Endothelial cell (in vitro differentiated cells): ENCODE measurements at places on chromosomes 4 and X. TPM values are rescaled to one million over a fixed set of nuclear protein-coding genes. Genes with fewer than 3 reads are reported as not detected.

DKK2 gene
- 8.0 TPM for total RNA-seq

POF1B gene
- total RNA-seq, result not detected

HS3ST1 gene
- 0.44 TPM for total RNA-seq

OTC gene
- not detected for total RNA-seq

RASGEF1B gene
- 10.7 TPM for total RNA-seq

GUCY1B1 gene
- 1.1 TPM for total RNA-seq

SYNPO2 gene
- 1.1 TPM for total RNA-seq

F9 gene
- total RNA-seq, result not detected

CLDN22 gene
- not detected for total RNA-seq

PCDH11X gene
- total RNA-seq, result 1.3 TPM

DMP1 gene
- total RNA-seq, result 0.13 TPM

DNA sequence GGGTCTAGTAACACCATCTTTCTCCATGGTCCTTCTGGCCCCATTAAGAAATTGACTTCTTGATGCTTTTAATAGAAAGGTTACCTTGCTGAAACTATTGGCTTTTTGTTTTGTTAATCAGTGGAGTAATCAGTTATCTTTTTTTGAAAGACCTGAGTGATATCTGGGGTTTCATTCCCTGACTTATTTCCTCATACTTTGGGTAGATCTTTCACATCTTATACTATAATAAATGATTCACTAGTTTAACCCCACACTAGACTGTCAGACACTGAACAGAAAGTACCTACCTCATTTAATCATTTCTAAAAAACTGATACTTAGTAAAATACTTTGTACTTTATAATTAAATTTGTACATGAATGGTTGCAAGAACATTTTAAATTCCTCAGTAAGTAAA is 1021.1 kb downstream of the STIM2 start:
- no peak for DNase-seq
- no peak overlapping the region for H3K27ac ChIP-seq
- no peaks in the 10 kb centered on the region for H3K4me1 ChIP-seq
- no peaks in the 10 kb centered on the region for H3K27me3 ChIP-seq

GRCh38 chr4:76523593-76523992 is 88.6 kb downstream of the SHROOM3 start:
- DNase-seq, result no peak
- peaks cover 8% of the 10 kb centered on the region for H3K4me1 ChIP-seq
- no peaks in the 10 kb centered on the region for H3K36me3 ChIP-seq
- no peak overlapping the region for H3K27ac ChIP-seq
- peaks cover 2% of the 10 kb centered on the region for H3K27me3 ChIP-seq

DNA sequence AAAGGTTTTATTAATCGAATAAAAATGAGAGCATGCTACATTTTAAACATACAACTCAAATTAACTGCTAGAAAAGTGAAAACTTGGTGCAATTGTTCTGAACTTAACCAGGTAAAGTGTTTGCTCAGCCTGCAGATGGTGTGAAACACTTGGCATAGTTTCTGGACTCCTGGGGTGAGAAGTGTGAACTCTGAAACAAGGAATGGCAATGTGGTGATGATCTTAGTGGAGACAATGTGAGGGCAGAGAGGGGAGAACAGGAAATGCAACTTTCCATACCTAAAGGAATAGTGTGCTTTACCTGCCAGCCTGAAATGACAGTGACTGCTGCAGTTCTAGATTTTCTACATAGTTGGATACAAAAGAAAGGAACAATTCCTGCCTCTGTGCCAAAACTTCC is 57.4 kb downstream of the CCSER1 start:
- no peak overlapping the region for H3K4me3 ChIP-seq
- no peak for DNase-seq
- peaks cover 3% of the 10 kb centered on the region for H3K4me1 ChIP-seq

DNA sequence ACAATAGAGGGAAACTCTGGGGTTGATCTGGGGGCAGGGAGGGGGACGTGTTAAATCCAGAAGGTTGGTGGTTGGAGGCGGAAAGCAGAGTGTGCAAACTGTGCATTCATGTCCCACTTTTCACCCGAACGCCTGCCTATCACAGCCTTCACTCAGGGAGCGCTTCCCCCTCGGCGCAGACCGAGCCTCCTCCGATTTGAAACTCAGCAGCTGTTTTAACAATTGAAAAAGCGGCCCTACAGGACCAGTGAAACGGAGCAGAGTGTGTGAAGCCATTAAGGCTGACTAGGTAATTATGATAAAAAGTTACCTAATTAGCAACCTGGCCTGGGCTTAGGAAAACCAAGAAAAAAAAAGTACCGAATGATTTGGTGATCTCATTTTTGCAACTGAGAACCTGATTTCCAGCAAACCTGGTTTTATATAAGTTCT is 685 bp upstream of the NDNF start:
- no peaks in the 10 kb centered on the region for H3K36me3 ChIP-seq
- peaks cover 18% of the 10 kb centered on the region for H3K27me3 ChIP-seq
- H3K27ac ChIP-seq, result peak overlapping the region; percentile 54
- H3K4me3 ChIP-seq, result peak overlapping the region; percentile 94
- DNase-seq, result peak; percentile 37

GRCh38 chrX:20224814-20225487 is 41.8 kb downstream of the RPS6KA3 start:
- DNase-seq, result no peak
- H3K36me3 ChIP-seq, result no peaks in the 10 kb centered on the region
- H3K27me3 ChIP-seq, result no peaks in the 10 kb centered on the region
- H3K4me1 ChIP-seq, result peaks cover 19% of the 10 kb centered on the region
- no peak overlapping the region for H3K4me3 ChIP-seq
- peak overlapping the region; percentile 19 for H3K27ac ChIP-seq

GRCh38 chrX:148664171-148664570 is 163.8 kb downstream of the AFF2 start:
- DNase-seq, result no peak
- H3K4me1 ChIP-seq, result no peaks in the 10 kb centered on the region
- H3K27me3 ChIP-seq, result peaks cover 3% of the 10 kb centered on the region
- H3K4me3 ChIP-seq, result no peak overlapping the region
- no peak overlapping the region for H3K27ac ChIP-seq

DNA sequence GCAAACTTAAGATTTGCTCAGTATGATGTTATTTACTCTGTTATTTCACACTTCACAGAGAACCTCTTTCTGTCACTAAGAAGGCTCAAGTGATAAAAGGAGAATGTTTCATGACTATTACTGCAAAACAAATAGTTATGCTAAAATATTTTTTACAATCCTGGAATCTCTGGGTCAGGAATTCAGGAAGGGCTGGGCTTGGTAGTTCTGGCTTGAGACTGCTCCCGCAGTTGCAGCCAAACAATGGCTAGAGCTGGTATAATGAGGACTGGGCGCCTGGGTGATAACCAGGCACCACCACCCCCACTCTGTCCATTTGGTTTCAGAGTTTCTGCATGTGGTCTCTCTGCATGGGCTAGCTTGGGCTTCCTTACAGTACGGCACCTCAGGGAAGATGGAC is 28.7 kb upstream of the SPP1 start:
- no peaks in the 10 kb centered on the region for H3K36me3 ChIP-seq
- H3K4me1 ChIP-seq, result peaks cover 2% of the 10 kb centered on the region
- H3K27ac ChIP-seq, result no peak overlapping the region
- no peaks in the 10 kb centered on the region for H3K27me3 ChIP-seq
- no peak for DNase-seq

DNA sequence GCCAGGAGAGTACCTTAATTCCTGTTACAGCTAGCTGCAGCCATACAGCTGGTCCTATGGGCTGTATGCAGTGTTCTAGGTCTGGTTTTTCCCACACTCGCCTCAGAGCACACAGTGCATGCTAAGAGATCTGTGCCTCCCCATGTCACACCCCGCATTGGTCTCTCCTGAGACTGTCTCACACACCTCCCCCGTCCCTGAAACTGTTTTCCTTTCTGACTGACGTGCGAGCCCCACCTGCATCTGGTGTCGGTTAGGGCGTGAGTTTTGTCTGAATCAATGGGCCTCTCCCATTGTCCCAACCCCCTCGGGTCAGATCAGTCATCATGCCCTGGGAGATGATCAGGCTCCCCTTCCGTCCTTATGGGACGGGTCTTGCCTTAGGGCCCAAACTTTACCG is 3.4 kb upstream of the UGT8 start:
- peaks cover 7% of the 10 kb centered on the region for H3K36me3 ChIP-seq
- H3K4me1 ChIP-seq, result peaks cover 7% of the 10 kb centered on the region
- DNase-seq, result no peak

- H3K4me3 ChIP-seq, result peak overlapping the region; percentile 81
- H3K4me1 ChIP-seq, result peaks cover 19% of the 10 kb centered on the region
- H3K27me3 ChIP-seq, result peaks cover 15% of the 10 kb centered on the region
These were observed 1.1 kb downstream of the OCIAD2 start for GRCh38 chr4:48905363-48906015.

DNA sequence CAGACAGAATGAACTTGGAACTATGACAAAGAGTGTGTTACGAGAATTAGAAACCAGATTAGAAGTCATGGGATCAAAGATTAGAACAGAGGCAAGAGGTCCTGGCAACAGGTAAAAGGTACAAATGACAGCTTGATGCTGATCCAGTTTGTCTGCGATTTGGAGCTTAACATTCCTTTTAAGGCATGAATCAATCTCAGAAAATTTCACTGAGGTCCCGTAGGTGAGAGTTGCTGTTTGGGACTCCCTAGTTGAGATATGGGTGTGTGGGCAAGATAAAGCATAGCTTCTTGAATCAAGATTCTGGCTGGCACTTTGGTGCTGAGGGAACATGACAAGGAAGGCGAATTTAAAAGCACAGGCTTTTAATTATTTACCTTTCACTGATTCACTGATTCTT is 62.6 kb upstream of the ACSL4 start:
- H3K4me3 ChIP-seq, result no peak overlapping the region
- no peak overlapping the region for H3K27ac ChIP-seq
- H3K4me1 ChIP-seq, result peaks cover 5% of the 10 kb centered on the region
- no peaks in the 10 kb centered on the region for H3K27me3 ChIP-seq
- H3K36me3 ChIP-seq, result no peaks in the 10 kb centered on the region
- no peak for DNase-seq

GRCh38 chrX:150483356-150483985 is 85.0 kb upstream of the MTM1 start:
- H3K27me3 ChIP-seq, result peaks cover 3% of the 10 kb centered on the region
- H3K36me3 ChIP-seq, result no peaks in the 10 kb centered on the region
- no peak overlapping the region for H3K27ac ChIP-seq

- H3K4me1 ChIP-seq, result peaks cover 21% of the 10 kb centered on the region
- no peak overlapping the region for H3K27ac ChIP-seq
- peaks cover 7% of the 10 kb centered on the region for H3K27me3 ChIP-seq
- peaks cover 23% of the 10 kb centered on the region for H3K36me3 ChIP-seq
These were observed 209.4 kb downstream of the RAPGEF2 start for GRCh38 chr4:159312236-159312635.

- no peak overlapping the region for H3K4me3 ChIP-seq
- no peak overlapping the region for H3K27ac ChIP-seq
These were observed 93.0 kb upstream of the MTM1 start for GRCh38 chrX:150475461-150475860.

- DNase-seq, result no peak
- no peak overlapping the region for H3K27ac ChIP-seq
- H3K4me1 ChIP-seq, result no peaks in the 10 kb centered on the region
- no peak overlapping the region for H3K4me3 ChIP-seq
- H3K27me3 ChIP-seq, result no peaks in the 10 kb centered on the region
- no peaks in the 10 kb centered on the region for H3K36me3 ChIP-seq
These were observed 34.6 kb upstream of the FHL1 start for GRCh38 chrX:136112778-136113177.

DNA sequence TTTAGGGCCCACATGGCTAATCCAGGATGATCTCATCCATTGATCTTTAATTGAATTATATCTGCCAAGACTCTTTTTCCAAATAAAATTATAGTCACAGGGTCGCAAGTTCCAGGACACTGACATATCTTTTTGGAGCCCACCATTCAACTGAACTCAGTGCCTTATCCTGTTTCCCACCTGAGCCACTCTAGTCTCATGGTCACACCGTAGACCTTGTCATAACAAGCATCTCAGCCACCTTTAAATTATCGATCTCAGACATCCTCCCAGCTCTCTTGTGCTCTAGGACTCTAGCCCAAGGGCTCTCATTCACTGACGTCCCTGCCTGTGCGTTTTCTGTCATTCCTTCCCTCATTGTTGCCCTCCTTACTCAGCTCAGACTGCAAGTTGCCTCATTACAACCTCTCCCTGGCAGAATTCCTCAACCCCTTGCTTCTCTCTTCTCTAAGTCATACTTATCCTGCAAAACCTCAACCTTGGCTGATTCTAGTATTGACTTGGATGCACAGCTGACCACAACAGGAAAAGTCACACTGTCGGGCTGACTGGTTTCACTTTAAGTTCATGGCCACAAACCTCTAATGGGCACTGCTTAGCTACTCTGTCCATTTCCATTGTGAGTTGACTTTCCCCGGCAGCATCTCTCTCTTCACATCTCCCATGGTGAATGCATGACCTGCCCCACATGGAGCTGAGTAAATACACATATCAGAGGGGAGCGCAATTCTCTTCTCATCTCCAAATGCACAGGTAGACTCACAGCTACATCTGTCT is 91.0 kb upstream of the TRIM2 start:
- DNase-seq, result no peak
- H3K4me3 ChIP-seq, result no peak overlapping the region
- peaks cover 2% of the 10 kb centered on the region for H3K27me3 ChIP-seq
- H3K4me1 ChIP-seq, result no peaks in the 10 kb centered on the region
- no peak overlapping the region for H3K27ac ChIP-seq
- H3K36me3 ChIP-seq, result no peaks in the 10 kb centered on the region

GRCh38 chrX:69424910-69425309 is 79.2 kb upstream of the NALF2 start:
- H3K4me3 ChIP-seq, result no peak overlapping the region
- H3K27me3 ChIP-seq, result no peaks in the 10 kb centered on the region
- no peak overlapping the region for H3K27ac ChIP-seq
- no peaks in the 10 kb centered on the region for H3K36me3 ChIP-seq

DNA sequence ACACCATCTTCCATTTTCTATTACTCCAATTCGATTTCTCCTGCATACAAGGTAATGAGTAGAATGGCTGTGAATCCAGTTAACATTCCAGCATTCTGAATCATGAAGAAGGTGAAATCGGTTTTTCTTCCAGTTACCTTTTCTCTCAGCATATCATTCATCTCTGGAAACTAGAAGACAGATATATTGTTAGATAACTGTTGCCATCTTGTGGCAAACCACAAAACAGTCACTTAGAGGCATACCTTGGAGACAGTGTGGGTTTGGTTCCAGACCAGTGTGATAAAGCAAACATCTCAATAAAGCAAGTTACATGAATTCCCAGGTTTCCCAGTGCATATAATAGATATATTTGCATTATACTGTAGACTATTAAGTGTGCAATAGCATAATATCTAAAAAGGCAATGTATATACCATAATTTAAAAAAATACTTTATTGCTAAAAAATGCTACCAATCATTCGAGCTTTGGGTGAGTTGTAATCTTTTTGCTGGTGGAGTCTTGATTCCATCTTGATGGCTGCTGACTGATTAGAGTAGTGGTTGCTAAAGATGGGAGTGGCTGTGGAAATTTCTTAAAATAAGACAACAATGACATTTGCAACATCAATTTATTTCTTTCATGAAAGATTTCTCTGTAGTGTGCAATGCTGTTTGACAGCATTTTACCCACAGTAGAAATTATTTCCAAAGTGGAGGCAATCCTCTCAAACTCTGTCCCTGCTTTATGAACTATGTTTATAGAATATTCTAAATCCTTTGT is 82.1 kb downstream of the SLC39A8 start:
- H3K4me3 ChIP-seq, result no peak overlapping the region
- H3K27ac ChIP-seq, result peak overlapping the region; percentile 4
- H3K27me3 ChIP-seq, result peaks cover 1% of the 10 kb centered on the region
- peaks cover 18% of the 10 kb centered on the region for H3K36me3 ChIP-seq
- peaks cover 15% of the 10 kb centered on the region for H3K4me1 ChIP-seq
- no peak for DNase-seq

- H3K27ac ChIP-seq, result no peak overlapping the region
- peaks cover 2% of the 10 kb centered on the region for H3K27me3 ChIP-seq
- no peak overlapping the region for H3K4me3 ChIP-seq
- H3K36me3 ChIP-seq, result peaks cover 3% of the 10 kb centered on the region
- DNase-seq, result no peak
These were observed 56.3 kb downstream of the CCDC149 start for GRCh38 chr4:24856586-24856985.
